Uterus (tissue), 4 donors: ENCODE measurements at places on chromosomes 6 and 20.
A peak's percentile ranks its signal among the peaks of the same experiment; 100 is the strongest.

- no peak for DNase-seq
Observed at GRCh38 chr6:379410-380181, 12.0 kb upstream of the IRF4 start.

- no peak for DNase-seq
Observed at GRCh38 chr6:34526241-34526972, 29.7 kb downstream of the SPDEF start.

GRCh38 chr6:23003671-23004467 lies 434.5 kb downstream of the HDGFL1 start:
- DNase-seq = peak; percentile 32

GRCh38 chr6:35586542-35586941 lies 73.8 kb upstream of the TULP1 start:
- DNase-seq = no peak

- no peak for DNase-seq
Observed at GRCh38 chr6:40439026-40439800, 148.0 kb downstream of the LRFN2 start.

- DNase-seq = no peak
Observed at GRCh38 chr20:48823960-48824498, 3.8 kb downstream of the PREX1 start.

DNA sequence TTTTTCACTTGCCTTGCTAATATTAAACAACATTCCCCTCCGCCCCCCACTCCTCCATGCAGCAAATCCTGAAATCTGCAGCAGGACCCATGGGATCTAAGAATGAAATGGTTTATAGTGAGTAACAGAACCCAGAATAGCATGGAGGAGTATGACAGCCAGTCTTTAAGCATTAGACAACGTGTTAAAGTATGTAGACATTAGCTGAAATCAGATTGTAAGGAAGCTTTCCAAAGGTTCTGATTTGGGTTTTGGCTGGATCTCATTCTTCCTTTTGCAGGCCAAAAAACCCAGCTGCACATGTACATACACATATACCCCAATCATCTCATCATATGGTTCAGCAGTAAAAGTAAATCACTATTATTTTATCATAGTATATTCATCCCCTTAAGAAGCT lies 126.5 kb downstream of the GJA10 start:
- no peak for DNase-seq

DNA sequence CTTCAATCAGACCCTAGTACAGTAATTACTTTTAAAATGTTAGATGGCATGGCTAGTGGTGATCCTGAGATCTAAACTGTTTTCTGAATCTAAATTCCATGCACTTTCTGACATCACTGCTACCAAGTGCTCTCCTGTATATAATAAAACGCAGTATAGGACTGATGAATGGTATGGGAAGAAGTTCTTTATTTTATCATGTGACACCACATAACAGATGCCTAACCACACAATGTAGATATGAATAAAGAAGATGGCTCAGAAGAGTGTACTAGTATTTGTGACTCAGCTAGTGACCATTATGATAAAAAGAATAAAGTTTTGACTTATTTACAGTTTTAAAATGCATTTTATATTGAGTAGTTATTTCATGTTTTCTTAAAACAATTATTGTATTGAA lies 8.5 kb downstream of the NDUFAF4 start:
- no peak for DNase-seq

GRCh38 chr6:25062070-25062811 lies 126.5 kb upstream of the RIPOR2 start:
- no peak for DNase-seq

DNA sequence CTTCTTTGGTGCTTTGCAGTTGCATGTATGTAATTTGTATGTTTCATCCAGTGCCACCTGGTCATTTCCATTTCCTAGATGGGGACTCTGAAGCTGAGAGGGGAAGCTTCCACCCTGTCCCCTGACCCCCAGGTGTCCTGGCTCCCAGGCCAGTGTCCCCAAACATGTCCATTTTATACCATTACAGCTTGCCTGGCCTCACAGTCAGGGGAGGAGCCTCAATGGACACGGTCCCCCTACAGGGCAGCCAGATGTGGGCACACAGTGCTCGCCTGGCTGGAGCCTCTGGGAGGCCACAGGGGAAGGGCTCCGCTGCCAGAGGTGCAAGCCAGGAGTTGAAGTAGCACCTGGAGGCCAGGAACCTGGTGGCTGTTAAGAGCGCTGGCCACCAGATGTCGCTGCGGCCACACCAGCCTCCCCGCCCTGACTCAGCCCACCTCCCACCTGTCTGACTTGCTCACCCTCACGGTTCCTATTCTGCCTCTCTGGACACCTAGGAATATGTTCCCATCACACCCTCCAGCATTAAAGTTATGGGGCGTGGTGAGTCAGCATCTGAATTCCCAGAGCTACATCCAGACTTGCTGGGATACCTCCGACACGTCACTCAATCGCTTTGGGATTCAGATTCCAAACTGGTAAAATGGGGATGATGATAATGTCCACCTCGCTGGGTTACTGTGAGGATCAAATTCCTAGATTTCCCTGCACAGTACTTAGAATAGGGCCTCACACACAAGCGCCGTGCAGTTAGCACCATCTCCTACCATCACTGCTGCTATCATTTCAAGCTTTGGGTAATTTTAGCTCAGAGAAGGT lies 107.4 kb downstream of the SULF2 start:
- peak; percentile 47 for DNase-seq

- no peak for DNase-seq
Observed at GRCh38 chr6:157514659-157515496, 133.9 kb downstream of the ZDHHC14 start.

DNA sequence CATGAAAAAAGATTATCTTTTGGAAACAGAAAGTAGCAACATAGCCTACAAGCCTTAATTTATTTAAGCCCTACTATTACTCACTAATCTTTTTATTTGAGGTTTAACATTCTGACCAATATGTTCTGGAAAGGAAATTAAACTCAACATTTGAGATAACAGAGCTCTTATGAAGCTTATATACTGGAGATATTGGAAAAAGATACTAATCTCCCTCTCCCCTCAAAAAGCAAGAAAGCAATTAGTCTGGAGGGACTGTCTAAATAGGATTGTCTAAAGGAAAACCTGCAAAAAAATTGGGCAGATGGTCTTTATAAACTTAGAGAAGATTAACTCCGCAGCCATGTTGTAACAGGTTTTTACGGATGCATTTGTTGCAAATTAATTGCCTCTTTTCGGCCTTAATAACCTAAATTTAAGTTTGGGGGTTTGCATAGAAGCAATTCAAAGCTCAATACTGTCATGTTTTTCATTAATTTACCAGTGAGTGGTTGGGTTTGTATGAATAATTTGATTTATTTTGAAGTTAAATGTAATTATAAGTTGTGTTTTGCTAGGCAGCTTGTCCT lies 79.1 kb downstream of the SHLD1 start:
- DNase-seq = no peak

- DNase-seq = no peak
Observed at GRCh38 chr6:21312118-21312517, 281.4 kb upstream of the SOX4 start.

DNA sequence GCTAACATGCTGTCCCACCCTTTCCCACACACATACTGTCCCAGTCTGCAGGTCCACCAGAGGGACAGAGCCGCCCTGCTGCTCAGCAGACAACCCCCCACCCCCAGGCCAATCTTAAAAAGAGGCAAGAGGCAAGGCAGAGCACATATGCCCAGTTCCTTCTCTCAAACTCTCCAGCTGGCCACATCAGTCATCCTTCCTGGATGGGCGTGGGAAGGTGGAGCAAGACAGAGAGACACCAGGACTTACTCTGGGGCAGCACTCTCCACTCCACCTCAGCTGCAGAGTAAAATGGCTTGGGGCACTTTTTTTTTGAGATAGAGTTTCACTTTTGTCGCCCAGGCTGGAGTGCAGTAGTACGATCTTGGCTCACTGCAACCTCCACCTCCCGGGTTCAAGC lies 10.8 kb downstream of the MOCS3 start:
- DNase-seq = no peak

GRCh38 chr20:63097336-63097831 lies 90.6 kb upstream of the BHLHE23 start:
- no peak for DNase-seq

- DNase-seq = no peak
Observed at GRCh38 chr6:144053601-144054000, 41.8 kb downstream of the SF3B5 start.

- DNase-seq = no peak
Observed at GRCh38 chr20:3782597-3782996, 1.3 kb upstream of the SPEF1 start.

DNA sequence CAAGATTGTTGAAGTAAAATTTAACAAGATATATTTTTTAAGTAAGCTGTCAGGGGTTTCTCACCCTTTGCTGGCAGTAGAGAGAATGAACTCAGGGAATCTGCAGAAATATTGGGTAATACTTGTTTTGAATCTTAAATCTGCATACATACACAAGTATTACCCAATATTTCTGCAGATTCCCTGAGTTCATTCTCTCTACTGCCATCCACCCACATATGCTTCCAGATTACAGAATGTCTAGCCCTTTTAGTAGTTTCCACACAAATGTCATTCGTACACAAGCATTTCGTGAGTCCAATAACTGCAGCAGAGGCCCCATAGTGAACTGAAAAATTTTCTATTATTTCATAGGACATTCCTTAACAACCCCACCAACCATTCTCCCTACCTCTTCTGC lies 69.6 kb upstream of the TNFRSF21 start:
- DNase-seq = no peak

DNA sequence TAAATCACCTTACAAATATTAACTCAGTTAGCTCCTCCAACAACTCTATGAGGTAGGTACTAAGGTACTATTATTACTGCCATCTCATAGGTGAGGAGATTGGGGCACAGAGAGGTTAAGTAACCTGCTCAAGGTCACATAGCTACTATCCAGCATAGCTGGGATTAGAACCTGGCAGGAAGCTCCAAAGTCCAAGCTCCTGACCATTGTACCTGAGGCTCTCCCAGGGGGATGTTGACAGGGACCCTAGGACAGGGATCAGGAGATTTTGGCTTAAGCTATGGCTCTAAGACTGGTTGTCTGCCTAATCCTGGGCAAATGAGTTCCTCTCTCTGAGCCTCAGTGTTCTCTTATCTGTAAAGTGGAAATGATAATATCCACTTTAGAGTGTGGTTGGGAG lies 59.3 kb downstream of the HNF4A start:
- DNase-seq = no peak

- no peak for DNase-seq
Observed at GRCh38 chr6:138999949-139000725, 12.1 kb upstream of the REPS1 start.
